Putamen (tissue), 1 donor: ENCODE measurements at places on chromosomes 11 and 22.

- DNase-seq, result no peak
These were observed 387.0 kb downstream of the CTTN start for GRCh38 chr11:70785372-70785771.

GRCh38 chr11:112656772-112657428 is 304.3 kb upstream of the NCAM1 start:
- no peak for DNase-seq

DNA sequence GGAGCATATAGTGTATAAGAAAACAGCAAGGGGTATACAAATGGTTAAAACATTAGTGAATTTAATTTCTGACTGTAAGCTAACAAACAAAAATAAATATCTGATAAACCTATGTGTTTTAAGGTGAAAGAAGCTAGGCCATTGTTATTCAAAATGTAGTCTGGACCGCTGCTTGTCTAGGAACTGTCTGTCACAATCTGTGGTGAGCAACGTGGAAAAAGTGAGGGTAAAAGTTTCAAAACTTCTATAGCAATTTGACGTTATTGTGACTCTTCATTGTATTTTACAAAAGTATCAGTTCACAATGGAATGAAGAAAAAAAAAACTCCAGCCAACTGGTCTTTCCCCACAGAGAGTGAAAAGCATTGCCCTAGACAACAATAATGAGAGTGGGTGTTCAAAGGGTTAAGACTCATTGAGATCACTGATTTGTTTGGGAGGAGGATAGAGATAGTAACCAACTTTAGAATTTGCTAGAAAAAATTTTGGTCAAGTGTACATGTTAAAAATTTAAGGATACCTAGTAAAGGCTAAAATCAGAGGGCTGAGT is 79.1 kb downstream of the UVRAG start:
- DNase-seq, result no peak

DNA sequence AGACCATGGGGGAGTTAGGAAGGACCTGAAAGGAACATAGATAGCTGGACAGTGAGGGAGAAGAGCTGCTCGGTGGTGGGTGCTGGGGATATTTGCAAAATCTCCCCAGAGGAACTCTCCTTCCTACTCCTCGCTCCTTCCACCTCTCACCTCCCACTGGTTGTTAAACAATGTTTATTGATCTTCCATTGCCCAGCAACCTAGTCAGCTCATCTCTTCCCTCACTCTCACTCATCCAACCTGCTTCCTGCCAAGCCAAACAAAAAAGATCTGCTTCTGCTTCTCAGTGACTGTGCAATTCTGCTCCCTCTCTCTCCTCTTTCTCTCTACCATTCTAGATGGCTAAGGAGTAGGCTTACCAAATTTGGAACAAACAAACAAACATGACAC is 115.0 kb downstream of the SLC1A2 start:
- no peak for DNase-seq

GRCh38 chr11:96147186-96147585 is 195.8 kb downstream of the MAML2 start:
- DNase-seq, result no peak

DNA sequence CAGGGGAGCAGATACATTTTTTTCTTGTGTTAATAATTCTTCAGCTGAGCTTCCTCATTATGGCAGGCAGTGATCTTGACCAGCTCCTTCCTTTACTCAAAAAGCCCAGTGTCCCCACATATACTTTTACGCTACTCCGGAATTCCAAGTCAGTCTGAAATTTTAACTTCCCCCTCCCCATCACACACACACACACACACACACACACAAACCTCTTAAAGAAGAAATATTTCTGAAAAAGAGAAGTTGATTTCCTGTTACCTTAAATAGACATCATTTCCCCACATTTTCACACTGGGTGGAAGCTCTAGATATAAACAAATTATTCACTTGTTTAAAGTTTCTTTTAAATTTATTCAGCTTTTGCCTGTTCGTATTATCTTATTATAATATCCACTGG is 113.9 kb downstream of the DBX1 start:
- DNase-seq, result no peak

GRCh38 chr11:47394322-47395222 is 13.8 kb upstream of the SLC39A13 start:
- no peak for DNase-seq

DNA sequence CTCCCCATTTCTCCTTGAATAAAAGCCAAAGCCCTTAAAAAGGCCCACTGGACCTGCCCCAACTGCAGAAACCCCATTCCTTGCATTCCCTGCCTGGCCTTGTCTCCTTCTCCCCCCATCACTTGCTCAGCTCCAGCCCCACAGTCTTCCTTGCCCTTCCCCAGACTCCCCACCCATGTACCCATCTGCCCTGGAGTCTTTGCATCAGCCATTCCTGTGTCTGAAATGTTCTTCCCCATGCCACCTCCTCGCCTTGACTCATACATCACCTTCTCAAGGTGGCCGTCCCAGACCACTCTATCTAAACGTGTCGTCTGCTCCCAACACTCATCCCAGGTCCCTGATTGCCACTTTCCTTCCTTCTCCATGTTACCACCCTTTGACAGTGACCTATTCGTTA is 77.4 kb upstream of the SHANK2 start:
- no peak for DNase-seq

DNA sequence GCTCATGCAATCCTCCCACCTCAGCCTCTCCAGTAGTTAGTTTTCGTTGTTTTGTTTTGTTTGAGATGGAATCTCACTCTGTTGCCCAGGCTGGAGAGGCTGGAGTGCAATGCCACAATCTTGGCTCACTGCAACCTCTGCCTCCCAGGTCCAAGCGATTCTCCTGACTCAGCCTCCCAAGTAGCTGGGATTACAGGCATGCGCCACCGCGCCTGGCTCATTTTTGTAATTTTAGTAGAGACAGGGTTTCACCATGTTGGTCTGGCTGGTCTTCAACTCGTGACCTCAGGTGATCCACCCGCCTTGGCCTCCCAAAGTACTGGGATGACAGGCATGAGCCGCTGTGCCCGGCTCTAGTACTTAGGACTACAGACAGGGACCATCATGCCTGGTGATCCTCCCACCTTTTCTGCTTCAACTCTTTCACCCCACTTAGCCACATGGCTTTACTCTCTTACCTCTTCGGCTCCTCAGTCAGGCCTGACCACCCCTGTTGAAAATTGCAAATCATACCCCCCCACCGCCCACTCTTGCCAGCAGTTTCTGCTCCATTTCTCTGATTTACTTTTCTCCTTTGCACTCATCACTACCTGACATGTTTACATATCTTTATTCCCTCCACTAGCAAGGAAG is 157.1 kb upstream of the GRK3 start:
- DNase-seq, result no peak

DNA sequence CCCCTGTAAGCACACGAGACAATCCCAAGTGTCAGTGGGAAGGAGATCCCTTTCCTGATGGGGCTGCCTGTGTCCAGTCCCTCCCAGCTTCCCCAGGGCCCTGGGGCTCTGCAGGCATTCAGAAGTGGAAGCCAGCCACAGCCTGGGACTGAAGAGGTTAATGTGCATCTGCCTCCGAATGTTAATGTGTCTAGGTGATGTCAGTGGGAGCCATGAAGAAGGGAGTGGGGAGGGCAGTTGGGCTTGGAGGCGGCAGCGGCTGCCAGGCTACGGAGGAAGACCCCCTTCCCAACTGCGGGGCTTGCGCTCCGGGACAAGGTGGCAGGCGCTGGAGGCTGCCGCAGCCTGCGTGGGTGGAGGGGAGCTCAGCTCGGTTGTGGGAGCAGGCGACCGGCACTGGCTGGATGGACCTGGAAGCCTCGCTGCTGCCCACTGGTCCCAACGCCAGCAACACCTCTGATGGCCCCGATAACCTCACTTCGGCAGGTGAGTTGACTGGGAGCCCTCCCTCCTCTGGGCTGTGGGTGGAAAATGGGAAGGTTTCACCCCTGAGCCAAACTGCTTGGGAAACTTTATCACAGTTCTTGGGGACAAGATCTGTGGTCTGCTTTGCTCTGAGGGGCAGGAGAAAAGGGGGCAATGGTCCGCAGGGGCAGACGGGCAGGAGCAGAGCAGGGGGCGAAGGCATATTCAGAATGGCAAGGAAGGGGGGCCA is at the start of gene MCHR1:
MCHR1 (plus strand) TSS at position 236 of the 715 bp plus-strand sequence; CDS start at position 405, 169 bp downstream.
- DNase-seq, result no peak

GRCh38 chr11:44943118-44943517 is 7.6 kb downstream of the TP53I11 start:
- no peak for DNase-seq

DNA sequence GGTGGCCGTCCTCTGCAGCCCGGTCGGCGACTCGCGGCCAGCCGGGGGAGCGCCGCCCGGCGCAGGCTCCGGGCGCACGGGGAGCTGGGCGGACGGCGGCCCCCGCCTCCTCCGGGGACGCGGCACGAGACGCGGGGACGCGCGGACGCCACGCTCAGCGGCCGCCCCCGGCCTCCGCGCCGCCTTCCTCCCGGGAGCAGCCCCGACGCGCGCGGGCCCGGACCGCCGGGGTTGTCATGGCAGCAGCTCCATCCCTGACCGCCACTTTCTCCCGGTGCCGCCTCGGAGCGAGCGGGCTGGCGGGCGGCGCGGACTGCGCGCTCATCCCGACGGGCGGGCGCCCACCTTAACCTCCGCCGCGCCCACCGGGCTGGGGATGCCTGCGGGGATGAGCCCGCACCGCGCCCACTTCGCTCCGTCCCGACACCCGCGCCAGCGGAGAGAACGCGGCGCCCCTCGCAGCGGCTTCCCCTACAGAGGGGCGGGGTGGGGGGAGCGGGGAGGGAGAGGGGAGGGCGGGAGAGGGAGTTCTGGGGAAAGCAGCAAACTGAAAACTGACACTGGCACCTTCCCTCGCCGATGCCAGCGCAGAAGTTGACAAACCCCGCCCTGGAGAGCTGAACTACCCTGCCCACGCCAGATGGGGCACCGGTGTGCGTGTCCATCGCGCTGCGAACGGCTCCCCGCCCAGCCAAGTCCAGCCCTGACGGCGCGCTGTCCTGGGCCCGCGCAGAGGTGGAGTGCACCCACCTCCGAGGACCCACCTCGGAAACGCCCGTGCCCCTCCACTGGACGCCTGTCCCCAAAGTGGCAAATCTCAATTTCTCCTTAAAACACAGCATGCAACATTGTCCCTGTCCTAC is 588.4 kb downstream of the OPCML start:
- no peak for DNase-seq

DNA sequence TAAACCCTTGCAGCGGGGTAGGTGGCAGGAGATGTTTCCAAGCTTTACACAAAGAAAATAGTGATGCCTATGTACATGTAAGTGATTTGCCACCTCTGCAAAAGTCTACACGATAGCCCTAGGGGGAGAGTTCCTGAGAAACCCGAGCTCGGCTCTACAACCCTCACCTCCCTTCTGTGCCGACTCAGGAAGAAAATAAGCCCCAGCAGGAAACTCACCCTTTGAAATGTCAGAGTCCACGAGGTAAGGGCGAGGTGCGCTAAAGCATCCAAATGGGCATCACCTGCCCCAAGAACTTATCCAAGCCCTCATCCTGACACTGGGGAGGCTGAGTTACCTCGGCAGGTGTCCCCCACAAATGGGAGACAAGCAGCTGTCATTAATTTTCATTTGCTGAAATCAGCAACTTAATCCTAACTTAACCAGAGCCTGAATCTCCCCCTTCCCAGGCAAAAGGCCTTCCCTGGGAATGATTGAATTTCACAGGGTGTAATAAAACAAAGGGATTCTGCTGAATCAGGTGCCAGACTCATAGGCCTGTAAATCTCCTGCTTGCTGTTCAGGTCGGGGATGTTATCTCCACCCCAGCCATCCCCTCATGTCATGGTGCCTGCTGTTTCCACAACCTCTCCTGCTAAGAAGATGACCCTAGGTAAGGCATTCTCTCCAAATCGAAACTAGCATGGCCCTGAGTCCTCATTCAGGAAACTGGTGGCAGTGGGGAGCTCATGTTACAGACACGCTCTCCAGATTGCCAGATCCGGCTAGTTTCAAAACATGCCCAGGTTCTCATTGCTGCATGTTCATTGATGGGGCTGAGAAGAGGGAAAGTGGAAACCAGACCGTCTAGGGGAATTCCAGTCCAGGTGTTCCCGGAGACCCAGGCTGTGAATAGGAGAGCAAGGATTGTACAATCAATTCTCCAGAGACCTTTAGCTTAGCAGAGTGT is 105.3 kb upstream of the KIRREL3 start:
- DNase-seq, result no peak

DNA sequence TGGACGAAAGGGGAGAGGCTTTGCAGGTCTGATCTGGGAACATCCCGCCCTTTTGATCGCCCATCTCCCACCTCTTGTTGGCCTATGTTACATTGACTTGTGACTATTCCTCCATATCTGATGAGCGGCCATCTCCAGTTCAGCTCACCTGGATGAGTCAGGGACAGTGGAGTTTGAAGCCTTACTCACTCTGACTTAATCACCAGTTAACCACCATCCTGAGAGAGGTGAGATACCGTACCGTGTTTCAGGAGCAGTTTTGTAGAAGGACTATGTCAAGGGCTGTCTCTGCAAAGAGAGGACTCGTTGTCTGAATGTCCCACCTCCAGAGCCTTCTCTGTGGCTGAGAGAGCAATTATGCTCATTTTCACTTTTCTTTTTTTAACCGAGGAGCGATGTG is 771.7 kb downstream of the NTM start:
- no peak for DNase-seq

GRCh38 chr22:38943201-38943600 is 14.2 kb upstream of the APOBEC3A start:
- no peak for DNase-seq

- peak; percentile 21 for DNase-seq
These were observed at the start of gene APOBEC3C for GRCh38 chr22:39013942-39014722. TSS of gene APOBEC3C (plus strand) at chr22:39014257. CDS start at chr22:39014363, 106 bp downstream.

GRCh38 chr11:61716478-61717285 is 35.8 kb upstream of the MYRF start:
- no peak for DNase-seq

DNA sequence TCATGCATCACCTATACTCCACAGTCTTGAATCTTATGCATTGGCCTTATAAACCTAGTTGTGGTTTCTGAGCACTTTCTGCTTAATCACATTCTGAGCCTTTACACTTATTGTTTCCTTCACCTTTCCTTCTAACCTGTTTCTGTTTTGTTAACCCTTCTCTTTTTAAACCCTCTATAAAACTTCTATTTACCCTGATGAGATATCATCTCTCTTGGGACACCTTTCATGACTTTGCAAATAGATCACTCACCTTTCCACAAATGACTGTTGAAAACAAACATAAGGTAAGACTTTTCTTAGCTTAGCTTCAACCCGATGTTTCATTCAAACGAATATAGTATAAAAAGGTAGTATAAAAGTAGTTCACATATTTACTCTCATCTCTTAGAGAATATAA is 483.6 kb downstream of the FAM181B start:
- DNase-seq, result no peak
